ENCODE measurements at places on chromosomes 3 and 15. TPM values are rescaled to one million over a fixed set of nuclear protein-coding genes. Genes with fewer than 3 reads are reported as not detected.

Gene SST
- 0.26 TPM for polyA plus RNA-seq

DNA sequence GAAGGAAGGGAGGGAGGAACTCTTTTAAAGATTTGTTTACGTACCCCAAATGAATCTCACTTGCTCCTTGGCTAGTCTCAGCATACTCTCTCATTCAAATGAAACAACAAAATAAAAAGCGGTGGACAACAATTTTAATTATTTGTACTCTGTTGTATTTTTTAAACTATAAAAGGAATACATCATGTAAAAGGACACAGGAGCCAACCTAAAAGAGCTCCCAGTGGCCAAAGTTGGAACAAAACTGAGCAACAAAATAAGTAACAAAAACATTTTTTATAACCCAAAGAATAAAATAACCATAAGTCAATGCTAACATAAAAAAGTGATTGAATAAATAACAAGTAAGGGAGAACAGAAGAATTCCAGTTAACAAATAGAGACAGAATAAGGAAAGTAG is 24.4 kb upstream of the SSUH2 start:
- no peak for DNase-seq

- no peak for DNase-seq
Measured at GRCh38 chr15:78301326-78301725, 1.9 kb upstream of the SKIC8 start.

DNA sequence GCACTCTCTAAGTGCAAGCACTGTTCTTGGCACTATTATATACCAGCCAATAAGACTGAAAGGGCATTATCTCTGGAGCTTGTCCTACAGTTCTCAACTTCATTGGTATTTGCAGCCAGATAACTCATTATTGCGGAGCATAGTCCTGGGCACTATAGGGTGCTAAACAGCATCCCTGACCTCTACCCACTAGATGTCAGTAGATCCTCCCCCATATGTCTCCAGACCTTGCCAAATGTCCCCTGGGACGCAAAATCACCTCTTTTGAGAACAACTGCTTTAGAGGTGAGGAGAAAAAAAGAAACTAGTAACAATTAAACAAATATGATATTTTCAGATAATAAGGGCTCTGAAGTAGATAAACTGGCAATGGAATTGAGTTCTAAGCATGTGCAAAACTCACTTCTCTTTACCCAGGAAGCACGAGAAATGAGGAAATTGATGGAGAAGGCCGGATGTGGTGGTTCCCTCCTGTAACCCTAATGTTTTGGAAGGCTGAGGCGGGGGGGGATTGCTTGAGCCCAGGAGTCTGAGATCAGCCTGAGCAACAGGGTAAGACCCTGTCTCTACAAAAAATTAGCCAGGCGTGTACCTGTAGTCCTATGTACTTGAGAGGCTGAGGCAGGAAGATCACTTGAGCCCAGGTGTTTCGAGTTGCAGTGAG is 61.4 kb downstream of the FRMD4B start:
- no peak for DNase-seq
